Transverse colon (tissue), 4 donors: ENCODE measurements at places on chromosomes 6 and 20. TPM values are rescaled to one million over a fixed set of nuclear protein-coding genes. Genes with fewer than 3 reads are reported as not detected.

GRCh38 chr6:53986165-53986720 lies 125.0 kb upstream of the MLIP start:
- DNase-seq = peak; percentile 53

GRCh38 chr20:19794941-19795340 lies 36.9 kb downstream of the RIN2 start:
- no peak for DNase-seq

The CHRNA4 gene
- not detected for total RNA-seq

DNA sequence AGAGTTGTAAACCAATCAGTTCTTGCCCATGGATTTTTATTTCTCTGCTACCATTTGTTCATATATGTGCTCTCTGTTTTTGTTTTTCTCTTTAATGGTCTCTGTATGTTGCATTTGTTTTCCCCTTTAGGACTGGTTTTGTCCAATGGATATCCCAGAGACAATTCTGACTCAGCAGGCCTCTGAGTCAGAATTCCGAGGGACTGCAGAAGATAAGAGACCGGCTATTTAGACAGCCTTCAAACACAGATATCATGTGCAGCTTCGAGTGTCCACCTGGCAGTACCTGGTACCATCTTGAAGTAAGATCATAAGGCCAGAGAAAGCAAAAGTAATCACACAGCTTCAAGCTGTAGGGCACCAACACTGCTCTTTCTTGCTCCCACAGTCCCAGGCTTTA lies 125.5 kb downstream of the ELOVL4 start:
- DNase-seq = no peak

The PLCB1 gene
- 18.6 TPM for total RNA-seq
